ENCODE measurements at places on chromosomes 16 and 17. TPM values are rescaled to one million over a fixed set of nuclear protein-coding genes. Genes with fewer than 3 reads are reported as not detected.

SENP3 gene
- 53.7 TPM for total RNA-seq

SLC38A7 gene
- 54.8 TPM for total RNA-seq

HAPSTR1 gene
- 80.2 TPM for total RNA-seq

SHISA9 gene
- 0.05 TPM for total RNA-seq

DNA sequence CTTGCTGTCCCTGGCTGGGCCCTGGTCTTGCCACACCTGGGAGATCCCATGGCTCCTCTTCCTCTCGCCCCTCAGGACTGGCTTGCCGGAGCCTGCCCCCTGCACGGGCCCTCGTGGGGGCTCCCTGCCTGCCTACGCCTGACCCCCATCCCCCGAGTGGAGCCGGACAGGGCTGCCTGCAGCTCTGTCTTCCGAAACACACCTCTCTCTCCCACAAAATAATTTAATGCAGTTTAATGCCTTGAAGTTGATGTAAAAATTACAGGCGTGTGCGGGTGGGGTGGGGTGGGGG is 22.4 kb upstream of the SLC38A10 start:
- no peak for DNase-seq
- H3K36me3 ChIP-seq, result no peaks in the 10 kb centered on the region
- no peaks in the 10 kb centered on the region for H3K27me3 ChIP-seq

DNA sequence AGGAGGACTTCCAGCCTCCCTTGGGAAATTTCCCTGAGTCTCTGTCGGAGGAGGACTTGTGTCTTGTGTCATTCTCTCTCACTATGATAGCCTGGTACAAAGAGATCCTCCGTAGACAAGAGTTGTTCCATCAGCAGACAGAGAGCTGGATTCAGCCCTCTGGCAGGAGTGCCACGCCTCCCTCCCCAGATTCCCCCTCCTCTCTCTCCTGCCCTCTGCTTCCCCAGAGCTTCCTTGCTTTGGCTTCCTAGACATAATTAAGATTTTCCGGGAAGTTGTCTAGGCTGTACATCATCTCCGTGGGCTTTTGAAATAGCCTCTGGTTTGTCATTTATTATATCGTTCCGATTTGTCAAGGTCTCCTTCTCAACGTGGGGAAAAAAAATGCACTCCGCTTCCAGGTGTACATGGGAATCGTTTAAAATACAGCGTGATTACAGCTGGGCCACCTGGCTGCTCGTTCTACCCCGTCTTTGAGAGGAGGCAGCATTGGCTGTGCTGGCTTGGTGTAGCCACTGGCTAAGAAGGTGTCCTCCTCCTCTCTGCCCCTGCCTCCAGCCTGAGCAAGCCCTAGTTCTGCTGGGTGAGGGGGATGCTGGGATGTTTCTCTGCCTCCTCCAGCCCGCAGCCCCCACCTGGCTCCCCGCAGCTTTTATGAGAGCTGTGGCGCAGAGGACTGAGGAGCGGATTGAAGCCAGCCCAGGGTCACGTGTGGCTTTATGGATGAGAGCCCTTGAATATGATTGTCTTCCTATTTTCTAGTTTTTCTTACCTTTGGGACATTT is 282.5 kb downstream of the SNX29 start:
- no peaks in the 10 kb centered on the region for H3K27me3 ChIP-seq
- peaks cover under 1% of the 10 kb centered on the region for H3K36me3 ChIP-seq
- H3K4me3 ChIP-seq, result no peak overlapping the region
- DNase-seq, result no peak

DNA sequence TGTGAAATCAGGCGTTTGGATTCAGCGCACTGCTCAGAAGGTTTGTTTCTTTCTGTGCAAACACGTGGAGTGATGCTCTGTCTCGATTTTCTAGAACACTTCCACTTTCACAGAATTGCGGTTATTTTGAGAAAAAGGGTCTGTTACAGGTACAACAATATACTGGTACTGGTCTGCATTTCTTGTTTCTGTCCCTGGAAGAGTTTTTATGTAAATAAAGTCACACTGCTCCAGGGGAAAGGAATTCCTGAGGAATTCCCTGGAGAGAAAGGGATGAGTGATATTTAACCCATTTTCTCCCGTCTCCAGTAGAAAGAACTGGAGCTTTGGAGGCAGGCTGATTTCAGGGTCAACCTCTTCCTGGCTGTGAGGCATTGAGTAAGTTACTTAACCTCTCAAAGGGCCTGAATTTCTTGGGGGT is 16.2 kb upstream of the RMI2 start:
- DNase-seq, result no peak
- no peaks in the 10 kb centered on the region for H3K36me3 ChIP-seq
- no peaks in the 10 kb centered on the region for H3K27me3 ChIP-seq
- H3K27ac ChIP-seq, result peak overlapping the region; percentile 76
- H3K4me1 ChIP-seq, result peaks cover 47% of the 10 kb centered on the region

- H3K27me3 ChIP-seq, result no peaks in the 10 kb centered on the region
- no peak for DNase-seq
- peaks cover 16% of the 10 kb centered on the region for H3K36me3 ChIP-seq
- no peak overlapping the region for H3K27ac ChIP-seq
- H3K4me1 ChIP-seq, result peaks cover 28% of the 10 kb centered on the region
- no peak overlapping the region for H3K4me3 ChIP-seq
Observed at GRCh38 chr17:75472119-75472518, 15.7 kb downstream of the TMEM94 start.

GRCh38 chr16:81237942-81238295 is 570 bp upstream of the BCO1 start:
- H3K4me1 ChIP-seq, result peaks cover 13% of the 10 kb centered on the region
- H3K27ac ChIP-seq, result peak overlapping the region; percentile 38
- H3K4me3 ChIP-seq, result peak overlapping the region; percentile 66
- H3K36me3 ChIP-seq, result no peaks in the 10 kb centered on the region

DNA sequence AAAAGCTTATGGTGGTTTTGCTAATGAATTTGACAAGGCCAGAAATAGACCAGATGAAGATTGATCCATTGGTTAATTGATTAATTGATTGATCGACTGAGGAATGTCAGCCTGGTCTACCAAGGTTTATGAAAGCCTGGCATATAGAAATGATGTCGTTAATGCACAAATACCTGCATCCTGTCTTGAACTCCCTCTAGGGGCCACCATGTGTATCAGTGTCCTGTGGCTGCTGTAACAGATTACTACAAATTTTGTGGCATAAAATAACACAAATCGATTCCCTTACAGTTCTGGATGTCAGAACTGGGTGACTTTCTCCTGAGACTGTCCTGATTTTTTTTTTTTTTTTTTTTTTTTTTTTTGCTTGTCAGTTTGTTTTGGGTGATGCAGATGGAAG is 553.2 kb downstream of the MAF start:
- peak; percentile 7 for DNase-seq
- H3K36me3 ChIP-seq, result no peaks in the 10 kb centered on the region
- no peak overlapping the region for H3K4me3 ChIP-seq
- no peaks in the 10 kb centered on the region for H3K4me1 ChIP-seq
- H3K27ac ChIP-seq, result no peak overlapping the region

DNA sequence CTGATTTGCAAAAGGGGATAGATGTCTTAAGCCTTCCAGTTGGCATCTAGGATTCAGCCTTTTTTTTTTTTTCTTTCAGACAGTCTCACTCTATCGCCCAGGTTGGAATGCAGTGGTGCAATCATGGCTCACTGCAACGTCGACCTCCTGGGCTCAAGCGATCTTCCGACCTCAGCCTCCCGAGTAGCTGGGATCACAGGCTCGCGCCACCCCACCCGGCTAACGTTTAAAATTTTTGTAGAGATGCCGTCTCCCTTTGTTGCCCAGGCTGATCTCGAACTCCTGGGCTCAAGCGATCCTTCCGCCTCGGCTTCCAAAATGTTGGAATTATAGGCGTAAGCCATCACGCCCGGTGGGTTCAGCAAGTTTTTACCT is 571 bp upstream of the CCP110 start:
- peak overlapping the region; percentile 96 for H3K27ac ChIP-seq
- DNase-seq, result no peak
- no peaks in the 10 kb centered on the region for H3K27me3 ChIP-seq

- H3K4me3 ChIP-seq, result peak overlapping the region; percentile 50
- H3K4me1 ChIP-seq, result peaks cover 36% of the 10 kb centered on the region
- no peak for DNase-seq
- peaks cover 28% of the 10 kb centered on the region for H3K36me3 ChIP-seq
Observed at GRCh38 chr17:54903375-54903774, 2.7 kb downstream of the TOM1L1 start.

DNA sequence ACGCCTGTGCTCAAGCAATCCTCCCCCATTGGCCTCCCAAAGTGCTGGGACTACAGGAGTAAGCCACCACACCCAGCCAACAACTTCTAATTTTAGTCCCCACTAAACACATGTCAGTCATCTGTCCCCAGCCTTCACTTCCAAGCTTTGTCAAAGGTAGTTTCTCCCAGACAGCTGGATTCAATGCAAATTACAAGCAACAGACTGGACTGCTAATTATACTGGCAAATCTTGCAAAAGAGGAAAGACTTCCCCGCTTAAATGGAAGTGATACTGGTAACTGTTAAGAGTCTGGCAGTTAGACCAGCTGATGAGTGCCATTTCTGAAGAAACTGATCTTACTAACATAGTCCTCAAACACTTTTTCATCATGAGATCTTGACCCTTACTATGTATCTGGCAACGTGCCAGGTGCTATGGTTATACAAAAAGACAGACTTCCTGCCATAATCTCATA is 8.2 kb upstream of the GGA2 start:
- H3K4me1 ChIP-seq, result no peaks in the 10 kb centered on the region
- DNase-seq, result no peak
- H3K36me3 ChIP-seq, result peaks cover 24% of the 10 kb centered on the region
- H3K27ac ChIP-seq, result no peak overlapping the region
- H3K27me3 ChIP-seq, result no peaks in the 10 kb centered on the region

GRCh38 chr16:54444851-54445458 is 158.4 kb upstream of the IRX3 start:
- no peak overlapping the region for H3K4me3 ChIP-seq
- peaks cover 29% of the 10 kb centered on the region for H3K4me1 ChIP-seq
- no peak overlapping the region for H3K27ac ChIP-seq

DNA sequence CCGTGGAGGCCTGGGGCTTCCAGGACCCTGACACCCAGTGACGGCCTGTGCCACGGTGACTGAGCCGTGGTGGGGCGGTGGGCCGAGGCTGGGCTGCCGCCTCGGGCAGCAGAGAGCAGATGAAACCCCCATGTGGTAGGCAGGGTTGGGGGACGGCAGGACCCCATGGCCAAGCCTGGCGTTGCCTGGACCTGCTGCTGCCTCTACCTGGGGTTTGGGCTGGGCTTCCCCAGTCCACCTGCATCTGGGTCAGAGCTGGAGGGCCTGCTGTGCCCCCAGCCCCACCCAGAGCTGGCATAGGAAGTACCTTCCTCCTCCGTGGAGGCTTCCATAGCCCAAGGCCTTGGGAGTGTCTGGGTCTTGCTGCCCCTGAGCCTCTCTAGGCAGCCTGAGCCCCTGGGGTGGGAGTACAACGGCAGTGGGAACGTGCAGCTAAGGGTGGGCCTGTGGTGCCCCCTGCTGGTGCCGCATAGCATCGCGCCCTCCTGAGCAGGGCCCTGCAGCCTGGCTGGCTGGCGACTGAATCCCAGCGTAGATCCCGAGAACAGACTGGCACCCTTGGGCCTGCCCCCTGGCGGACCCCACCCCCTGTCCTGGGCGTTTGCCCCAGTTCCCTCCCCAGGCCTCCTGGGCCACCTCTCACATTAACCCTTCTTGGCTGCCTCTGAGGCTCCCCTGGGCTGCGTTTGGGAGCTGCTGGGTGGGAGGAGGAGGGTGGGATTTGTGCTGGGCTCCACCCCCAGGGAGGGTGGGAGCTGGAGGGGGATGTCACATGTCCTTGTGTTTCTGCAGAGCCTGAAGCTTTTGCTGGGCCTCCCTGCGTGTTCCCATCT is 12.6 kb upstream of the ATP6V0C start:
- no peak overlapping the region for H3K27ac ChIP-seq
- H3K4me3 ChIP-seq, result no peak overlapping the region
- peaks cover 9% of the 10 kb centered on the region for H3K36me3 ChIP-seq
- H3K4me1 ChIP-seq, result peaks cover 18% of the 10 kb centered on the region

DNA sequence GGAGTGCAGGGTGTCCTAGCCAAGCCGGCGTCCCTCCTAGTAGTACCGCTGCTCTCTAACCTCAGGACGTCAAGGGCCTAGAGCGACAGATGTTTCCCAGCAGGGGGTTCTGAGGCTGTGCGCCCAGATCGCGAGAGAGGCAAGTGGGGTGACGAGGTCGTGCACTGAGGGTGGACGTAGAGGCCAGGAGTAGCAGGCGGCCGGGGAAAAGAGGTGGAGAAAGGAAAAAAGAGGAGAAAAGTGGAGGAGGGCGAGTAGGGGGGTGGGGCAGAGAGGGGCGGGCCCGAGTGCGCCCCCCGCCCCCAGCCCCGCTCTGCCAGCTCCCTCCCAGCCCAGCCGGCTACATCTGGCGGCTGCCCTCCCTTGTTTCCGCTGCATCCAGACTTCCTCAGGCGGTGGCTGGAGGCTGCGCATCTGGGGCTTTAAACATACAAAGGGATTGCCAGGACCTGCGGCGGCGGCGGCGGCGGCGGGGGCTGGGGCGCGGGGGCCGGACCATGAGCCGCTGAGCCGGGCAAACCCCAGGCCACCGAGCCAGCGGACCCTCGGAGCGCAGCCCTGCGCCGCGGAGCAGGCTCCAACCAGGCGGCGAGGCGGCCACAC is at the start of gene MMP2:
Gene MMP2 (plus strand): TSS at position 372 of the 603 bp plus-strand sequence. CDS start 282 bp downstream, outside the sequence.
- no peak for DNase-seq
- peak within 1 kb of the TSS; percentile 94 for H3K4me3 ChIP-seq
- peak within 1 kb of the TSS; percentile 81 for H3K27ac ChIP-seq
- H3K27me3 ChIP-seq, result no peaks in the 10 kb centered on the region

DNA sequence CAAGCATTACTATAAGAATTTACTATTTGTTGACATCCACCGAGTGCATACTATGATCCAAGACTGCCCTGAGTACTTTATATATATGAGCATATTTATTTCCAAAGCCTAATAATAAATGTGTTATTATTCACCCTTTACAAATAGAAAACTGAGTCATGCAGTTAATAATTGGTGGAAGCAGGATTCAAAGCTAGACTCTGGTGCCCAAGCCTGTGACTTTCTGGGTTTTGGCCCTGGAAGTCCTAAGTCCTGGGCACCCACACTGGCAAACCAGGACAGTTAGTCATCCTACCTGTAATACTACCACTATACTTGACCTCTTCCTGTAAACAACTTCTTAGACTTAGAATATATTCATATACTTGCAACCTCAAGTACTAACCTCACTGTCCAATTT is 257.4 kb upstream of the IRX5 start:
- no peak overlapping the region for H3K27ac ChIP-seq
- H3K4me3 ChIP-seq, result no peak overlapping the region
- no peaks in the 10 kb centered on the region for H3K4me1 ChIP-seq
- no peaks in the 10 kb centered on the region for H3K36me3 ChIP-seq

DNA sequence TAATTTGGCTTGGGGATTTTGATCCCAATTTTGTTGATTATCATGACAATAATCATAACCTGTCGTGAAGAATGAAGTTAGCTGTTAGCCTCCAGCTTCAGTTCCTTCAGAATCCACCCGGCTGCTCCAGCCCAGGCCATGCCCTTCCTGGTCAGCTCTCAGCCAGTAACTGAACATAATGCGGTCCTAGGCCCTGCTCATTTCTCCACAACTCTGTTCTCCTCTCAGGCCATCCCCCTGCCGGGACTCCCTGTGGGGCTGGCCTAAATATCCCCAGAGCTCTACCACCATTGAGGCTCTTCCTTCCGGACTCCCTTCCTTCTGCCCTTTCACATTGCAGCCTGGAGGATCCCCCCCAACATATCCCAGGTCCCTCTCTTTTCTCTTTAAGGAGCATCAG is 833.4 kb upstream of the GOT2 start:
- H3K27ac ChIP-seq, result no peak overlapping the region
- H3K4me1 ChIP-seq, result peaks cover 23% of the 10 kb centered on the region
- no peak overlapping the region for H3K4me3 ChIP-seq
- DNase-seq, result no peak

GRCh38 chr16:72908362-72909167 is 139.4 kb downstream of the ZFHX3 start:
- H3K27me3 ChIP-seq, result no peaks in the 10 kb centered on the region
- peaks cover 5% of the 10 kb centered on the region for H3K36me3 ChIP-seq
- H3K4me1 ChIP-seq, result peaks cover 40% of the 10 kb centered on the region
- no peak overlapping the region for H3K27ac ChIP-seq
- no peak for DNase-seq
